CD4-positive, alpha-beta T cell treated with Interleukin-2 at 100 ng/mL for 4 hours (primary cell): ENCODE measurements at places on chromosomes 16 and 17.

- DNase-seq: peak; percentile 90
These were observed 1.8 kb upstream of the ZNF500 start for GRCh38 chr16:4768549-4769305.

- no peak for DNase-seq
These were observed 22.4 kb downstream of the ATAD5 start for GRCh38 chr17:30854146-30854545.

- no peak for DNase-seq
These were observed 7.2 kb upstream of the PDK2 start for GRCh38 chr17:50087912-50088405.

DNA sequence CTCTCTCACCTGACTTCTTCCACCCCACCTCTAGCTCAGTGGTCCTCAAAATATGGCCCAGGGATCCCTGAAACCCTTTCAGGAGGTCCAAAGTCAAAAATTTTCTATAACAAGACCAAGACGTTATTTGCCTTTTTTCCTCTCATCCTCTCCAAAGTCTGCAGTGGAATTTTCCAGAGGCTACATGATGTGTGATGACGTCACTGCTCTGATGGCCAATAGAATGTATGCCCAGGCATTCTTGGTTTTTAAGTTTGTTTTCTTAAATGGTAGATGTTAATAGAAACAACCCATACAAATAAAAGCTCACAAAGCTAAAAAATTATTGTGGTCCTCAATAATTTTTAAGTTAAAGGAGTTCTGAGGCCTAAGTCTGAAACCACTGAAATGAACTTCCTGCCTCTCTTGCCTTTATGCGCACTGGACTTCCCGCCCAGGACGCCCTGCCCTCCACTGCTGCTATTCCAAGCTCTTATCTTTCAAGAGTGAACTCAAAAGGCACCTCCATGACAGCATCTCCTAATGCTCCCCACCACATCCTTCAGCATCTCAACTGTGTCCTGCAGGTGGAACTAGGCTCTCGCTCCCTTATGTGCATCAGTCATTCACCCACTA, 13.5 kb downstream of the UBE2O start:
- no peak for DNase-seq

GRCh38 chr16:4795181-4795827, at the start of gene SMIM22:
SMIM22 (plus strand) TSS chr16:4795369; CDS start chr16:4795735, 366 bp downstream.
- DNase-seq: no peak

DNA sequence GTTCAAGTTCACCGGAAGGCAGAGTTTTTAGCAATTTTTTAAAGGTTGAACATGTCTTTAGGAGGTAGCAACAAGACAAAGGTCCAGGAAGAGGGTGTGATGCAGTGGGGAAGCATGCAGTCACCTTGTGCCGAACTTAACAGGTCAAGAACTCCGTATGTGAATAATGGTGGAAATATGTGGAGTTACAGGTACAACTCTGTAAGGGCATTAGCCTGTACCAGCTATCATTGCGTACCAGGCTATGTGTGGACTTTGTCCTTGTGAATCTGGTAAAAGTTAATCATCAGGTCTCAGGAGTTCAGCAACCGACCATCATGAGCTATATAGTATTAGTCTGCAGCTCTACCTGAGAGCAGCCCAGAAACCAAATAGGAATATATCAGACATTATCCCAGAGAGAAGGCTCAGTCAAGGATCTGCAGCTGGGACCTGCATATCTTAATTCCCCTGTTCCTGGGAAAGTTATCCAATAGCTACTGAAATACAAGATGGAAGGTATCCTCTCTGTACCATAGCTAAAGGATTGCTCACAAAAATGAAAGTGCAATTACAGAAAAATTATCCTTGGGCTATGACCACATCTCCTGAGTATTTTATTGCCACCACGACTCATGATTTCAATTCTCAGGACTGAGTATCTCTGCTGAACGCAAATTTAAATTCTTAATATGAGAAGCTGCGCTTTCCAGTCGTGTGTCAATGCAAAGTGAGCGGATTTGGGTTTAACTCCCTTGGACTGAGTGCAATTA, 469.3 kb downstream of the CDH13 start:
- DNase-seq: no peak

DNA sequence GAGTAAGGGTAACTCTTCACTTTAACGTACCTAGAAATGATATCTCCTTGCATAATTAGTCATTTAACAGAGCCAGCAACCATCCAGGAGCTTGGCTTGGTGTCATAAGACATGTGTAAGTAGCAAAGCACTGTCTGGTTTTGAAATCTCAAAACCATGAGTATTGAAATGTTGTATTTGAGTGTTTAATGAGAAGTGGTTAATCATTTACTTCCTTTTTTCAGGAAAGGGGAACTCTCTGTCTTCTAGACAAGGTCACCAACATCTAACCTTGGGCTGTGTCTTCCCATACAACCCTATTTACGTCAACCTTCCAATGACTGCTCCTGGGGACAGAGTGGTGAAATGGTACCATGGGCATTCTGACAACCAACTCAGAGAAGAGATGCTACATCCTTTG, 27.1 kb downstream of the PMP22 start:
- DNase-seq: no peak

- DNase-seq: peak; percentile 76
These were observed 105.4 kb downstream of the TRIM37 start for GRCh38 chr17:59001158-59001814.

GRCh38 chr17:61284746-61285145, 114.9 kb upstream of the TBX2 start:
- DNase-seq: no peak

DNA sequence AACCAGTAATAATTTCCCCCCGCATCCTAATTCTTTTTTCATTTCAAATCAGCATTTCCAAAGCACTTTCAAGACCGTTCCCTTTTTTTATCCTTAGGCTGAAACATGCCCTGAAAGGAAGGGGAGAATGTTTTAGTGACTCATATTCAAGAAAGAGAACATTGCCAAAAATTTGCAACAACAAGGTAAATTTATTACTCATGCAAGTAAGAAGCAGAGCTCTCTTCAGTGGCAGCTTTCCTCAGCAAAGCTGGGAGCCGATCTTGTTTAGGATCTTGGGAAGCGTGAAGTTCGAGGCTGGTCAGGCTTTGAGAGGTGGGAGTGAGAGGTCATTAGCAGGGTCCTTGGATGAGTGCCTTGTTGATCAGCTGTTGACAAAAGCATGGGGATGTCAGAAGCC, 129.5 kb downstream of the PRKCA start:
- no peak for DNase-seq
